ENCODE measurements at places on chromosomes 7 and 10.

- no peak for DNase-seq
These were observed 145.6 kb upstream of the NPY start for GRCh38 chr7:24138343-24138742.

- DNase-seq: peak; percentile 45
These were observed 116.8 kb downstream of the TRRAP start for GRCh38 chr7:98995111-98995510.

DNA sequence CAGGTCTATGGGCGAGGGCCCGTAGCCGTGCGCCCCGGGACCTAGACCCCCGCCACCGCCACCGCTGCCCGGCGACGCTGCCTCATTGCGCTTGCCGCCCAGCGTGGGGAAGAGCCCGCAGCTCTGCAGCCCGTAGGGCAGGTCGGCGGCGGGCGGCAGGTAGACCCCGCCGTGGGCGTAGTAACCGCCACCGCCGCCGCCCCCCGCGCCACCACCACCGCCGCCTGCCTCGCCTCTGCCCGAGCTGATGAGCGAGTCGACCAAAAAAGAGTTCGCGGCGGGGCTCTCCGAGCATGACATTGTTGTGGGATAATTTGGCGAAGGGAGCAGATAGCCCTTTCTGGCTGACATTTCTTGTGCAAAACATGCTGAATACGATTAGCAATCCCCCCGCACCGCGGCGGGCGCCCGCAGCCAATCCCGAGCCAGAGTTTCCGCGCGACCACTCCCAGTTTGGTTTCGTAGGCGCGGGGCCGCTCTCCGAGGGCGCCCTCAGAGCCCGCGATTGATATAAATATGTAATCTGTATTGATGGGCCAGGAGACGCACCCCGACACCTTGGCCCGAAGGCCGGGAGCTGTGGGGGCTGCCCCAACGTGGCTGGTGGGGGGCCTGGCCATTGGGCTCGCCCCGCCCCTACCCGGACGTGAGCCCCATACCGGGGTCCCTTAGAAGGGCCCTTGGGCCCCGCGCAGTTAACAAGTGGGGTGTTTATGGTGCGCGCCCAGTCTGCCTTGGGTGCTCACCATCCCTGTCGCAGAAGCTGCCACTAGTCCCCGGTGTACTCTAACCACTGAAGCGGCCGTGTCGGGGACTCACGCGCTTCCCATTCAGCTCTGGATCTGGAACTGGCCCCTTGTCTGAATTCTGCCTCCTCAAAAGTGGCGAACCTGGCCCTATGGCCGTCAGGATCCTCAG, at the start of gene HOXA10:
HOXA10 (minus strand) TSS at position 365 of the 918 bp plus-strand sequence; CDS start at position 351, 14 bp downstream.
- no peak for DNase-seq

GRCh38 chr7:47549916-47550315, 32.0 kb downstream of the TNS3 start:
- DNase-seq: no peak

DNA sequence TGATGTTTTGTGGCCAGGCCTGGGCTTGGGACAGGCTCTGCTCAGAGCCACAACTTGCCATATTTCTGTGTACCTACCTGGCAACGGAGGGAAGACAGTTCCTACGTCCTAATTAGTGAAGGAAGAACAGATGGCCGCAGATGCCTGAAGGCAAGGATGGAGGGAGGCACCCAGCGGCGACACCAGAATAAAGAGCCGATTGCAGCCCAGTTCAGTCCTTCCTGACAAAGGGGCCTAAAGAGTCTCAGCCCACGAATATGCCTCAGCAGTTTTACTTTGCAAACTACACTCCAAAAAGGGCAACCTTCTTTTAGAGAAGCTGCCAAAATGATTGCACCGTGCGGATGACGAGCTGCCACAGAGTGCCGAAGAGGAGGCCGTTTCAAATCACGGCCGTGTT, 585.8 kb downstream of the GLRX3 start:
- DNase-seq: no peak

- no peak for DNase-seq
These were observed 1.5 kb upstream of the CCDC3 start for GRCh38 chr10:13003004-13003403.

DNA sequence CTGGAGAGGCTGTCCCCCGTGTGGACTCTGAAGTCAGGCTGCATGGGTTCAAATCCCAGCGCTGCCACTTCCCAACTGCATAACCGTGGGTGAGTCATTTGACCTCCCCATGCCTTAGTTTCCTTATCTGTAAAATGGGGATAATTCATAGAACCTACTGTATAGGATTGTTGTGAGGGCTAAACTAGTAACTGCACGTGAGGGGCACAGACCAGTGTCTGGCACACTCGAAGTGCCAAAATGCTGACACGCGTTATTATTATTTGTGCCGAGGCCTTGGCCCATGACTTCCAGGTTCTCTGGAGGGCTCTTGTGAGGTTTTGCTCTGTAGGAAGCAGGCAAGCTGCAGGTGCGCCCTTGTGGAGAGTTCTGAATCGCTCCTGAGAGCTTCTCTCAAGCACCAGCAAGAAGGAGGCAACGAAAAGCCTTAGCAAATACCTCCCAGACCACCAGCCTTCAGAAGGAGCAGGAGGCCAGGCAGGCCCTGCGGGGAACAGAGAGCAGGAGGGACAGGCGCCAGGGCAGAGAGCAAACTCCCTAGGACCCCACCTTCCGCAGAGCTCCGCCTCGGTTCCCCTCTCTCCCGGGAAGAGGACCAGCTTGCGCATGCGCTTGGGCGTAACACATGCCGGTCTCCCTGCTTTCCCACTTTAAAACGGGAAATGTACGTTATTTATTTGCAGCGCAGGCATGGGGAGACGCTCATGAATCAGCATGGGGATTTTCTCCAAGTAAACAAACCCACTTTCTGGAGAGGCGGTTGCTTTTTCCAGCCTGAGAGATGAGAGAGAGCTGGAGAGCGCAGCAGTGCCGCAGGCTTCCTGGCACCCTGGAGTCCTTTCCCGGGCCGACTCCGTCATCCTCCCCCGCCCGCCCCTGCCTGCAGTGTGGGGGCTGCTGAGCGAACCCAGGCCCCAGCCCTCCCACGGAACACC, 39.6 kb downstream of the SORCS3 start:
- no peak for DNase-seq

DNA sequence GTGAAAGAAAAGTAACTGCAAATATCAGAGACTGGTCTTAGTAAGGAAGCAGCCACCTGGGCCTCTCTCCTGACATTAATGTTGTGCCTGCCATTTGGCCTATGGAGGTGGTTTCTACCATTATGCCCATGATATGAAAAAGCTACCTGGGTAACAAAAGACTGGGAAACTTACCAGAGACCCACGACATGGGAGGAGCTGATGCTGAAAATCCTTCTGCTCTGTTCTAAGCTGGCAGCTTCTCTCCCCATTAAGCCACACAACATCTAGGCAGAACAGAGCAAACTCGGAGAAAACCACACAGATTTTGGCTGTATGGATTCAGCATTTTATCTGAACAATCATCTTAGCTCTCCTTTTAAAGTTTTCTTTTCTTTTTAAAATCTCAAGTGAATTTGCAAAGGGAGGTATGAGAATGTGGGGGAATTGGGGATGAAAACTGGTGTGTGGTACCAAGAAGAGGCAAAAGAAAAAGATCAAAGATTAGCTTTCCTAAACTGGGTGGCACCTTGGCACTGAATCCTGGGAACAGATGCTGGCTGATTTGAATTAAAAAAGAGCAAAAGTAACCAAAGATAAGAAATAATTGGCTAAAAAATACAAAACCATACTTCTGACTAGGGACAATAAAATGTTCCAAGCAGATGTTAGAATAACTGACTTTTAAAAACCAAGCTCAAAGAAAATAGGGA, 128.6 kb upstream of the ANKRD1 start:
- DNase-seq: no peak

DNA sequence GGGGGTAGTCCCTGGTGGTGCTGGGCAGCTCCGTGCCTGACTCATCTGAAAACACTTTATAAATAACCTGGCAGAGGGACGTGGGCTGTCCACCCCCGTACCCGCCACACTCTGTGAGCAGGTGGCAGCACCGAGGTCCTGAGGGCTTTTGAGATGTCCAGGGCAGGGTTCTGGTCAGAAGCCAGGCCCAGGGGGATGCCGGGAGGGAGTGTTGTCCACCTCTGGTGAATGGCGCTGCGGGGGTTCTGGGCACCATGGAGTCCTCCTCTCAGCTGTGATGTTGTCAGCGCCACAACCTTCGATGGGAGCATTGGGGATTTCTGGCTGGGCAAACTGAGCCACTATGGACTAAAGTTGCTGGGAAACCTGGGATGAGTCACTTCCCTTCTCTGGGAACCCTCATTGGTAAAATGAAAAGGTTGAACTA, 27.4 kb upstream of the GOLGA7B start:
- DNase-seq: no peak

DNA sequence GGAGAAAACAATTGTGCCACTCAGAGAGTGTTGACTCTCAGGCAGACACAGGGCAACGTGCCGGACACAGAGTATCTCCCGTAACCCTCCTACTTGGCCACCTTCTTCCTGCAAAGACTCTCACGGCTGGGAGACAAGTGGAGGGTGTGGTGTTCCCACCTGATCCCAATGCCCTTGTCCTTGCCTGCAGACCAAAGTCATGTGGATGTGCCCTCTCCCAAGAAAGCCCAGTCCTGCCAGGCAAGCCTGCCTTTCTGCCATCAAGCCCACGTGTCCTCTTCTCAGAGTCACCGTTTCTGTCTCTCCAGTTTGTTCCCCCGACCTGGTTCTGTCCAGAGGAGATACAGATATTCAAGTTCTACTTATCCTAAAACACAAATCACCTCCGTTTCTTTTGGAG, 723 bp downstream of the PNLIPRP2 start:
- no peak for DNase-seq

- no peak for DNase-seq
These were observed at the start of gene ICA1 for GRCh38 chr7:8261711-8262695. ICA1 (minus strand) TSS chr7:8262167; CDS start chr7:8235926, 26,241 bp downstream.

- no peak for DNase-seq
These were observed 8.8 kb downstream of the ARL5B start for GRCh38 chr10:18668026-18668425.

DNA sequence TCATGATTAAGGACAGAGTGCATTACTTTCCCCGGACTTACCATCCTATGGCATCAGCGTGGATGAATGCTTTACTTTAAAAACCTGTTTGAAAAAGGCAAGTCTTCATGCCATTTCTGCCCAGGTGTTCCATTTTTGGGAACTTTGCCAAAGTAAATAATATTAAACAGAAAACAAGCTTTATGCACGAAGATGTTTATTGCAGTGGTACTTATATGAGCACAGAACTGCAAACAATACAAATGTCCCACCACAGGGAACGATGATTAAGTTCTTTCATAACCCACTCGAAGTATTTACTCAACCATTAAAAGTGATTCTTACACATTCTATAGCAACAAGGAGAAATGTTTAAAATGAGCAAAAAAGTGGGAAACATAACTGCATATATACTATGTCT, 109.7 kb upstream of the GDF10 start:
- DNase-seq: no peak

Measured in coronary artery (tissue), 2 donors.